ENCODE measurements at places on chromosomes 7 and 10.

DNA sequence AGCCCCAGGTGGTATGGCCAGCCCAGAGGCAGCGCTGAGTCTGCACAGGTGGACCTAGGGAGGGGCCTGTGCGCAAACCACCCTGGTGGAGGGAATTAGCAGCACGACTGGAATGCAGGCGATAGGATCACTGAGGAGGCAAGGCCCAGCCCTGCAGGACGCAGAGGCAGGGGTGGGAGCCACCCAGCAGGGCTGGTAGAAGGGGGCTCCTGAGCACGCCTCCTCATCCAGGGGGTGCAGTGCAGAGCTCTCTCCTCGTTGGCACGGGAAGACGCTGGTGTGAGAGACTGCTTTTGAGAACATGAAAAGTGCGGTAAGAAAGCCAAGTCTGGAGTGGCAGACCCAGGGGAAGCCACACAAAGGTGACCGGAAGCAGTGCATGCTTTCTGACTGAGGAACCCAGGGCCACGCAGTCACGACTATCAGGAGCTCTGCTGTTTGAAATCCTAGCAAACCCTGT, 6.0 kb downstream of the FXYD4 start:
- no peak overlapping the region for H3K27ac ChIP-seq
- no peak for DNase-seq

GRCh38 chr10:110918269-110918642, 724 bp downstream of the BBIP1 start:
- H3K27ac ChIP-seq, result peak overlapping the region; percentile 100
- peak overlapping the region; percentile 99 for H3K4me3 ChIP-seq
- H3K4me1 ChIP-seq, result peaks cover 39% of the 10 kb centered on the region
- H3K36me3 ChIP-seq, result peaks cover 36% of the 10 kb centered on the region

- no peak overlapping the region for H3K27ac ChIP-seq
- H3K27me3 ChIP-seq, result no peaks in the 10 kb centered on the region
- no peaks in the 10 kb centered on the region for H3K4me1 ChIP-seq
- H3K36me3 ChIP-seq, result no peaks in the 10 kb centered on the region
- H3K4me3 ChIP-seq, result no peak overlapping the region
- no peak for DNase-seq
Measured at GRCh38 chr7:54091322-54091721, 450.9 kb upstream of the VSTM2A start.

GRCh38 chr7:455110-455928, 64.3 kb downstream of the PDGFA start:
- H3K4me3 ChIP-seq, result no peak overlapping the region
- no peaks in the 10 kb centered on the region for H3K36me3 ChIP-seq
- no peak for DNase-seq
- H3K27me3 ChIP-seq, result peaks cover 13% of the 10 kb centered on the region

- no peak overlapping the region for H3K27ac ChIP-seq
- DNase-seq, result no peak
- H3K27me3 ChIP-seq, result no peaks in the 10 kb centered on the region
- peak overlapping the region; percentile 9 for H3K4me3 ChIP-seq
- peaks cover 2% of the 10 kb centered on the region for H3K36me3 ChIP-seq
Measured at GRCh38 chr10:21888959-21889358, 114.6 kb downstream of the DNAJC1 start.

GRCh38 chr7:132861940-132862554, 219.8 kb downstream of the CHCHD3 start:
- no peak for DNase-seq
- H3K4me3 ChIP-seq, result no peak overlapping the region
- no peak overlapping the region for H3K27ac ChIP-seq

GRCh38 chr10:28113202-28113601, 114.3 kb upstream of the ODAD2 start:
- H3K27me3 ChIP-seq, result no peaks in the 10 kb centered on the region
- peaks cover 5% of the 10 kb centered on the region for H3K36me3 ChIP-seq
- H3K4me1 ChIP-seq, result no peaks in the 10 kb centered on the region
- H3K27ac ChIP-seq, result no peak overlapping the region
- no peak for DNase-seq

GRCh38 chr7:67604461-67605386, 608.1 kb downstream of the TYW1 start:
- H3K36me3 ChIP-seq, result no peaks in the 10 kb centered on the region
- no peaks in the 10 kb centered on the region for H3K4me1 ChIP-seq
- H3K27me3 ChIP-seq, result no peaks in the 10 kb centered on the region
- H3K4me3 ChIP-seq, result no peak overlapping the region
- no peak overlapping the region for H3K27ac ChIP-seq

DNA sequence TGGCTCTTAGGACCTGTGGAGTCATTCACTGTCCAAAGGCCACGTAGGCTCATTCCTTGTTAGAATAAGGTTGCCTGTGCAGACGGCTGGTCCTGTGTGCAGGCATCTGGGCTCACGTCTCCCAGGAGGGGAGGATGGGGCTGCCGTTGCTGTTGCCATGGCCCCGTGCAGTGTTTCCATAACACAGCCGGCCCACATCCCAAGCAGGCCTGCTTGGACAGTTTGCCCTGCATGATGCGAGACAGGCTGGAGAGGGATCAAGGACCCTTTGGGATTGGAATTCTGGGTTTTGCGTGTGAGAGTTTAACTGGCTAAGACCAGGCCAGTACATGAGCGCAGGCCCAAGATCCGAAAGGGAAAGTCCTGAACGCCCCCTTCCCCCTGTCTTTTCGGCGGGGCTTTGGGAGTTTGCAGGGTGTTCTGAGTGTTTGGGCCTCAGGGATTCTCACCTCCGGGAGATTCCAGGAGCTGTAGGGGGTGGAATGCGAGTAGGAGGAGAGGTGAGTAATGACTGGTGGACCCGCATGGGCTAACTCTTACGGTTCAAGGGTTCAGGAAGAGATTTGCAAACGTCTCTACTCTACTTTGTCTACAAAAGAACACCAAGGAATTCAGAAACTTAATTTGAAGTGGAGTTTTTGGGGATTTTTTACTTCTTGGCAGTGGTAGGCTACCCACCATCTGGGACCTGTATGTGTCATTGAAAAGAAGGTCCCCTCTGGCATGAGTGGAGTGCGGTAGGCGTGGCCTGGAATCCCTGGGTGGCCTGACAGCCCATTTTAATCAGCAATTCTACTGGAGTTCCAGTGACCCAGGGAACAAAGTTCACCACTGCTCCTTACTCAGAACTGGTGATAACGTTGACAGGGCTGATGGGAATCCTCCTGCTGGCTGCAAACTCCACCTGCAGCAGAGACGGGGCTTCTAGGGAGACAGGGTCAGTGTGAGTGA, 125.4 kb downstream of the ITIH5 start:
- H3K27me3 ChIP-seq, result no peaks in the 10 kb centered on the region
- no peak overlapping the region for H3K4me3 ChIP-seq
- peaks cover 4% of the 10 kb centered on the region for H3K36me3 ChIP-seq
- peaks cover 8% of the 10 kb centered on the region for H3K4me1 ChIP-seq
- no peak overlapping the region for H3K27ac ChIP-seq

DNA sequence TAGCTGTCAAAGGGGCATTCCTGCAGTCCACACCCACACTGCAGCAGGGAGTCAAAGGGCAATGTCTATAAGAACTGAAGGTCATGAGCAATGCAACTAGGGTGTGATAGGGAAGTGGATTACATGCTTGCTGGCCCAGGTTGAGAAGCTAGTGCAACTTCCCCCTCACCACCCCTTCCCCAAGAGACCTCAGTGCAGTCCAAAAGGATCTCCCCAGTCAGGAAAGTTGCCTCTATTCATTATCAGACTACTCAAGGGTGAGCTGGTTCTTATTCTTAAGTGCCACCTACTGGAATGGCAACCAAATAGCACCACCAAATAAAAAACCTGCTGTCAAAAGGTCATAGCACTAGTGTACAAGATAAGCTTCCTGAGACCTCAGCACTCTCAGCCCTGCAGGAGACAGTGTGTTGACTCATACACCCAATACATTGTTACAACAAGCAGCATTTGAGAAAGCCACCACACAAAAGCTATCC, 28.2 kb downstream of the MTERF1 start:
- H3K27me3 ChIP-seq, result no peaks in the 10 kb centered on the region
- peaks cover 22% of the 10 kb centered on the region for H3K4me1 ChIP-seq
- no peak overlapping the region for H3K27ac ChIP-seq
- DNase-seq, result no peak
- no peaks in the 10 kb centered on the region for H3K36me3 ChIP-seq

DNA sequence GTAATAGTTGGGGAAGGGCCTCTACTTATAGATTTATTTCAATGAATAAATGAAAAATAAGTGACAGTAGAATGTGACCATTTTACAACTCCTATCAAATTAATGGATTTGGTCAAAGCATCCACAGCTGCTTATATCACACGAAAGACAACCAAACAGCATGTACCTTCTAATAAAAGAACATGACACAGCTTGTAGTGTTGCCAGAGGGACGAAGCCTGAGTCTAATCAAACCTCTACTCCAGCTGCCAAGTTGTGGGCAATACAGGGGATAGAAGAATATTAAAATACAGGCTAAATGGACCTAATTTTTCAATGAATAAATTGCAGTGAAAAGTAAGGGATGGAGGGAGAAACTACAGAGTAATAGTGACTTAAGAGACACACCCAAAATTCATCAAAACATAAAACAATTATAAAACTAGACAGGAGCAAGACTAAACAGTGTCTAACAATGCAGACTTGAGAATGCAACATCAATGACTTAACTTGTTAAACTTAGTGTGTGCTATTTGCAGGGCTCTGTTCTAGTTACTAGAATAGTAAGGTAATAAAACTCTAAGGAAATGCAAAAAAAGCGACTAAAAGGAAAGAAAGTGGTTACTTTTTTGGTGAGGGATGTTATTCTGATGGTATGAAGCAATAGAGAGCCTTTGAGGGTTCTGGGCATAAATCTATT, 853.8 kb downstream of the GRM8 start:
- no peak overlapping the region for H3K4me3 ChIP-seq
- no peak for DNase-seq
- H3K27me3 ChIP-seq, result no peaks in the 10 kb centered on the region
- H3K4me1 ChIP-seq, result no peaks in the 10 kb centered on the region
- H3K27ac ChIP-seq, result no peak overlapping the region

DNA sequence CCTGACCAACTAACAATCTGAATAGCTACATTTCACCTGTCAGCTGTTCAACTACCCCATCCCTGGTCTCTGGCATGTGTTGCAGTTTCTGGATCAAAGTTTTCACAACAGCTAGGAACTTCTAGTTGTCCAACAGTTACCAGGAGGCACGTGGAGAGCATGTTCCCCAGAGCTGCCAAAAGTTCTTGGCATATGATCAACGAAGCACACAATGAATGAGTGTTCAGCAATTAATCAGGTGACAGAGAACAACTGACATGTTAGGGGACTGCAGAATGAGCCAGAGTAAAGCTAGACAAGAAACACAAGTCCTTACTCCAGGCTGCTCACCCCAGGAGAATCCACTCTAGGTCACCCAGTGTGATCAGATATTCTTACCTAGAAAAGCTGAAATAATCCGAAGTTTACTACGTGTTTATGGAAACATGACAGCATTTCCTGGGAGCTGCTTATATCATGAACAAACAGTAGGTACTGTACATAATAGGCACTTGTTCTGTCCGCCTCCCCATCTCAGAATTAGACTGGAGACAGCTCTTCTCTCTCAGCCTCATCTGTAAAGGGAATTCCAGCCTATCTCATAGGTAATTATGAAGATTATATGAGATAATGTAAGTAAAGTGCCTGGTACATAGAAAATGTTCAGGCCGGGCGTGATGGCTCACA, 50.6 kb downstream of the ZNF438 start:
- H3K4me1 ChIP-seq, result peaks cover 3% of the 10 kb centered on the region
- DNase-seq, result no peak
- no peak overlapping the region for H3K4me3 ChIP-seq
- no peaks in the 10 kb centered on the region for H3K27me3 ChIP-seq
- H3K27ac ChIP-seq, result peak overlapping the region; percentile 56

DNA sequence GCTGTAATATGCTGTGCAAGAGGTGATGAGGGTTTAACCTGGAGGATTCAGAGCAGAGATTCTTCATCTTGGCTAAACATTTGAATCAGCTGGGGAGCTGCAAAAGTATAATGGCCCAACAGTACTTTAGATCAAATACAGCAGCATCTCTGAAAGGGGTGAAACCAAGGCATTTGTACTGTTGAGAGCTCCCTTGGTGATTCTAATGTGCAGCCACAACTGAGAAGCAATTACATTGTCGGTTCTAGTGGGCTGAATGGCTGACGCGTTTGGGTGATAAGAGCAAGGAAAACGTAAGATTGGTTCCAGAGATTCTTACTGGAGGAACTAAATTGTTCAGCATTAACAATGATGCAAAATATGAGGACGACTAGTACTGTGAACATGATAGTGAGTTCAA, 269.7 kb downstream of the AGMO start:
- no peak overlapping the region for H3K27ac ChIP-seq
- H3K4me3 ChIP-seq, result no peak overlapping the region
- DNase-seq, result no peak
- no peaks in the 10 kb centered on the region for H3K27me3 ChIP-seq
- H3K4me1 ChIP-seq, result no peaks in the 10 kb centered on the region
- H3K36me3 ChIP-seq, result no peaks in the 10 kb centered on the region

GRCh38 chr7:13560441-13560840, 429.0 kb downstream of the ETV1 start:
- DNase-seq, result no peak
- H3K27ac ChIP-seq, result no peak overlapping the region
- H3K36me3 ChIP-seq, result peaks cover 6% of the 10 kb centered on the region
- peaks cover 2% of the 10 kb centered on the region for H3K4me1 ChIP-seq
- H3K27me3 ChIP-seq, result no peaks in the 10 kb centered on the region

DNA sequence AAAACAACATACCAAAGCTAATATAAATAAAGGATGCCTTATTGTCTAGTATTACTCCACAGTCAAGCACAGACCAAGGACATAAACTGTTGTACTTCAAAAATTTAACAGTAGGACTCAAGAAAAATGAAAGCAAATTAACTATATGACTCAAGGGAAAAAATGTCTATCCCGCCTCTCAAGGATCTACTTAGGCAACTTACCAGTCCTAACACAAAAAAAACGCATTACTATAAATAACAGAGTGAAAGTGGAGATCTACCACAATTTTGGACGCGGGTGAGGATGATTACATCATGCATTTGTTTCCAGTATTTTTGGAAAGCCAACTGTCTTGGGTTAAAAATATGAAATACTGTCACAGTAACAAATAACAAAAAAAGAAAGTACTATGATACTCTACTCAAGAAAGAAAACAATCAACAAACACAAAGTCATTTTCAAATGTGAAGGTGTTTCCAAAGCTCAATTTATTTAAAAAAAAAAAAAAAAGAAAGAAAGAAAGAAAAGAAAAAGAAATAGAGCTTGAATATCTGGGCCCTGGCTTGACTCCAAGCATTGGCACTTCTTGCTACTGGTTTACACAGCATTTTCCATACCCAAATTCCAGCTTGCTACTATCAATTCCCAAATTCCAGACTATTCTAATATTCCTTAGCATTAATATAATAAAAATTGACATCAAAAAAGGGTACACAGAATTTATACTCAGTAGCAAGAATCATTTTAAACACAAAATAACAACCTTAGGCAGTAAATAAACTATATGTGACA, 99.4 kb downstream of the RSU1 start:
- H3K4me1 ChIP-seq, result no peaks in the 10 kb centered on the region
- H3K4me3 ChIP-seq, result no peak overlapping the region
- DNase-seq, result no peak
- no peak overlapping the region for H3K27ac ChIP-seq

All from effector memory CD8-positive, alpha-beta T cell (primary cell).